ENCODE measurements at places on chromosomes 7 and 10.

GRCh38 chr10:23096802-23097549 lies 1.6 kb downstream of the MSRB2 start:
- peak; percentile 96 for DNase-seq

GRCh38 chr10:84991301-84991700 lies 662.9 kb downstream of the CCSER2 start:
- no peak for DNase-seq

DNA sequence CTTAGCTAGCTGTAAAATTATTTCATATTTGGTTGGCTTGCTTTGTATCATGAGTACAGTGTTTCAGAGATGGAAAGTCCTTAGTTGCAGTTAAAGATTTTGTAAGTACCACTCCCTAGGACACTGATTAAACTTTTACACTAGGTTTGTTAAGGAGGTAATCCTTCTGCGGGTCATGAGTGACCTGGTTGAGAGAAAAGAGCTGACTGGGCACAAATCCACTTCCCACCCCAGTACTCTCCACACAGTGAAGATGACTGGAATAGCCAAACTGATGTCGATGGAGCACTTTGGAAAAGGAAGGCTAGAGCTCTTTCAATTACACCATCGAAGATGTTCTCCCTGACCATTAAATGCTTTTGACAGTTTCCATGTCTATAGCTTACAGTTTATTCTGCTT lies 191.9 kb downstream of the CSTF2T start:
- DNase-seq = no peak

DNA sequence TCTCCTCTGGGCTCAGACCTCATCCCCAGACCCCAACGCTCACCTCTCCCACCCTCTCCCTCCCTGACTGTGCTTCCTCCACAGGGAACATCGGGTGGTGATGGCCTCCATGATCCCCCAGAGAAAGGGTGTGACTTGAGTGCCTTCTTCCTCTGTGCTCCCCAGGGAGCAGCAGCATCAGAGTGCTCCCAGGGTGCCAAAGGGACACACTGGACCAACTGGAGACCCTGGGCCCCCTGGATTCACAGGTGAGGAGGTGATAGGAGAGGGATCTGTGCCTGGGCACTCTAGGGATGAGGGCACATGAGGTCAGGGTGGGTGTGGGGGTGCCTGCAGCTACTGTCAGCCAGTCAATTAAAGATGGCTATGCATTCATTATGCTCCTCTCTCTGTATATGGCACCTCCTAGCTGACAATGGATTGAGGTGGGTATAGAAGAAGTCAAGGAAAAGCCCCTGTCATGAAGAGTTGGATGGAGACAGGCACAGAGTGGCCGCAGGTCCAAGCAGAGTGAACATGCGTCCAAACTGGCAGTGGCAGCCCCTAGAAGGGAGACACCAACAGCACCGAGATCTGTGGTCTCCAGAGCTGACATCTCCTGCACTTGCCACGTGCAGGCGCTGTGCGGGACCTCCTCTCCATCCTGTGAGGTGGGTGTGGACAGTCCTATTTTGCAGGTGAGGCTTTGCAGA lies 15.5 kb upstream of the VOPP1 start:
- DNase-seq = no peak

- DNase-seq = peak; percentile 65
Measured at GRCh38 chr7:121485467-121486243, 89.5 kb upstream of the FAM3C start.

DNA sequence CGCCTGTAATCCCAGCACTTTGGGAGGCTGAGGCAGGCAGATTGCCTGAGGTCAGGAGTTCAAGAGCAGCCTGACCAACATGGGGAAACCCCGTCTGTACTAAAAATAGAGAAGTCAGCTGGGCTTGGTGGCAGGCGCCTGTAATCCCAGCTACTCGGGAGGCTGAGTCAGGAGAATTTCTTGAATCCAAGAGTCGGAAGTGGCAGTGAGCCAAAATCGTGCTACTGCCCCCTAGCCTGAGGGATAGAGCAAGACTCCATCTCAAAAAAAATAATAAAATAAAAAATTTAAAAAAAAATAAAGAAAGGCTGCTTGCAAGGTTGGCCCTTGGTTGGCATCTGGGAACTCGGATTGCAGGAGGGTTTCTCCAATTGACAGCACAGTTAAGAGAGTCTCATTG lies 221.6 kb downstream of the DGKI start:
- peak; percentile 20 for DNase-seq

DNA sequence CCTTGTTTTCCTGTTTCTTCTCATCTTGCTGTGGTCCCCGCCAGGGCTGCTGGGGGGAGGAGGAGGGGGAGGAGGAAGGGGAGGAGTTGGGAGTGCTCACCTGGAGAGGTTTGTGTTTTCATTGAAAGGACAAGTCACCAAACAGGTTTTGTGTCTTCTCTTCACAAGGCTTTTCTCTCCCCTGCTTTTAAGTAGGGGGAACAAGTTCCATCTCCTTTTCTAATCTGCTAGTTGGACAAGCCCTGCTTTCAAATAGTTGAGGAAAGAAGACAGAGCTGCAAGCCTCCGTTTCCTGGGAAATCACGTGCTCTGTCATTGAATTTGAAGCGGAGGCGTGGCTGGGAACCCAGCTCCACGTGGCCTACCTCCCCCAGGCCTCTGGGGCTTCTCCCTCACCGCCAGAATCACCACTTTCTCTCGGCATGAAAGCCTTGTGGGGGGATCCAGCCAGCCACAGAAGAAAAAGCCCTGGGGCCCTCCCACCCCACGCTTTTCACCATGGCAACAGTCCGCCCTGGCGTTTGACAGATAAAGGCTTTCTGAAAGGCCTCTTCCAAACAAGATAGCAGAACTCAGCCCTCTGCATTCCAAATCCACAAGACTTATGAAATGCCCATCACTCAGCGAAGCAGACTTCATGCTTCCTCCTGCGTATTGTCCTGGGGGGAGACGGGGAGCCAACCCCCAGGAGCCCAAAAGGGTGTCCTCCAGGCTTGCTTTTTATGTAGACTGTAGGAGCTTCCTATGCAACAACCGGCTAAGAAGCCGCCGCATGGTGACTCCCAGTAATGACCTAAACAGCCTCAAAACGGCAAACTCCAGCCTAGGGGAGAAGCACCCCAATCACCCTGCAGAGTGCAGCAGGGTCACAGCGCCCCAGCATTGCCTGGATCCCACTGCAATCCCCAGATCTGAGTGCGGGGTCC lies 51.7 kb downstream of the PROSER2 start:
- DNase-seq = peak; percentile 81

DNA sequence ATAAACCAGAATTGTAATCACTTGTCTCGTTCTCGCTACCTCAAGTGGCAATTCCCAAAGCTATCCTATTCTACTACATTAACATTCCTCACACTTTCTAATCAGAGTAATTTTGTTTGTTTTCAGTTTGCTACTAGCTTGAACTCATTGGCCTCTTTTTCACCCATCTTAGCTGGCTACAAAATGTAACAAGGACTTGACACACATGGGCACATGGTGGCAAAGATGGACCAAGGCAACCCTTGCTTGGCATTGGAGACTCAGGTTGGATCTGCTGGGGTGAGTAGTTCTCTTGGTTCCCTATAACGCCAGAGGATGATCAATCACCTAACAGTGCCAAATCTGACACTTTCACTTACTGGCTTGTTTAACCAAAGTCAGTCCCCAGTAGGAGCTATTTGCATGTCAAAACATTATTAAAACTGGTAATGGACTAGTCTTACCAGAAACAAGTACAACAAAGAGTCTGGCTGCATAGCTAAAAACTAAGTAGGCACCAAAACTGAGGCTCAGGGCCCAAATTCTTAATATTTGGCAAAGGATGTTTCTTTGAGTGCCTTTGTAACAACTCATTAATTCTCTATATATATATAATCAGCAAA lies 1.9 kb downstream of the USP6NL start:
- no peak for DNase-seq

- DNase-seq = no peak
Measured at GRCh38 chr10:132434405-132435005, 37.5 kb downstream of the PWWP2B start.

GRCh38 chr10:18157881-18158280 lies 17.7 kb downstream of the CACNB2 start:
- DNase-seq = peak; percentile 55

- DNase-seq = no peak
Measured at GRCh38 chr10:86300931-86301830, 65.4 kb downstream of the GRID1 start.

DNA sequence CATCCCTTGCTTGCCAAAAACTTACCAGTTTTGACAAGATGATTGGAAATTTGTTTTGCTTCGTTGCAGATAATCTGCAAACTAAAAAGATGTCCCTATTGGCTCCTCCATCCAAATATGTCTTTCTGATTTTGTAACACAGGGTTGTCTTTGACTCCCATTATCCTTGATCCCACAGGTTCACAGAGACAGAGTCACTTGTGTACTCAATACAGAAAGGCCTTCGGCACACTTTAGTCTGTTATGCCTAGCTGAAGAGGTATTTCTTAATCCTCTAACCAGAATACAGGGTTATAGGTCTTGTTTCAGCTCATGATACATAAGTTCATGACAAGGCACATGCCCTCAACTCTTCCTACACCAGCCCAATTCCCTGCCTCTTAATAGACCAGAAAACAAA lies 10.7 kb upstream of the CNNM1 start:
- DNase-seq = no peak

GRCh38 chr7:1650363-1651030 lies 19.6 kb upstream of the ELFN1 start:
- DNase-seq = no peak

- DNase-seq = no peak
Measured at GRCh38 chr10:73248259-73248724, 1.2 kb upstream of the DNAJC9 start.

GRCh38 chr7:81029511-81029910 lies 110.7 kb upstream of the SEMA3C start:
- no peak for DNase-seq

GRCh38 chr7:15462721-15463389 lies 99.0 kb downstream of the AGMO start:
- no peak for DNase-seq

DNA sequence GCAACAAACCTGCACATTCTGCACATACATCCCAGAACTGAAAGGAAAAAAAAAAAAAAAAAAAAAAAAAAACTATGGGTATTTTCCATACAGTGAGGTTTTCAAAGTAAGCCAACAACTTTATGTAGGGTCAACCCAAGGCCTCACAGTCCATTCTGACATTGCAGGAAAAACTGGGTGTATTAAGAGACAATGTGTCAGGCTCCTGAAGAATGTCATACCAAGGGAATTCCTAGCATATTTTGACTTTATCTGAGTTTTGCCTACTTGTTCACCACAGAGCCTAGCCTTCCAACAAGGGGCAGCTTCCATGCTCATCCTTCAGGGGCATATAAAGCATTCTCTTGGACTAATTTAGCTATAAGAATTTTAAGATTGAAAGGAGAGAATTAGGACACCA lies 368.9 kb downstream of the PLXDC2 start:
- DNase-seq = peak; percentile 11
